ENCODE measurements at places on chromosomes 6 and 20.

DNA sequence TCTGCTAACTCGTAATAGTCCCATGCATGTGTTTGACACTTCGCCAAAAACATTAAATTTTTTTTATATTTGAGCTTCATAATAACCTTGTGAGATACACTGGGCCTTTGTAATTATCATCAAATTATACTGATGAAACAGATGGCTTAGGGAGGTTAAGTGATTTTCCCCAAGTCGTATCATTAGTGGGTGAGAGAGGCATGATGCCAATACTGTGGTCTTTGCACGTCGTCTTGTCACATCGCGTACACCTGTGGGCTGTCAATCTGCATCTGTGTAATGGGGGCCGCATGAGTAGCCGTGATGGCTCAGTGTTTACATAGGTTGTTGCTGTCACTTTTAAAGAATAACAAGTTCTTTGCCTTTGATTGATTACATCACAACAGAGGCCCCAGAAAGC is 1.7 kb downstream of the PRL start:
- no peak for DNase-seq

DNA sequence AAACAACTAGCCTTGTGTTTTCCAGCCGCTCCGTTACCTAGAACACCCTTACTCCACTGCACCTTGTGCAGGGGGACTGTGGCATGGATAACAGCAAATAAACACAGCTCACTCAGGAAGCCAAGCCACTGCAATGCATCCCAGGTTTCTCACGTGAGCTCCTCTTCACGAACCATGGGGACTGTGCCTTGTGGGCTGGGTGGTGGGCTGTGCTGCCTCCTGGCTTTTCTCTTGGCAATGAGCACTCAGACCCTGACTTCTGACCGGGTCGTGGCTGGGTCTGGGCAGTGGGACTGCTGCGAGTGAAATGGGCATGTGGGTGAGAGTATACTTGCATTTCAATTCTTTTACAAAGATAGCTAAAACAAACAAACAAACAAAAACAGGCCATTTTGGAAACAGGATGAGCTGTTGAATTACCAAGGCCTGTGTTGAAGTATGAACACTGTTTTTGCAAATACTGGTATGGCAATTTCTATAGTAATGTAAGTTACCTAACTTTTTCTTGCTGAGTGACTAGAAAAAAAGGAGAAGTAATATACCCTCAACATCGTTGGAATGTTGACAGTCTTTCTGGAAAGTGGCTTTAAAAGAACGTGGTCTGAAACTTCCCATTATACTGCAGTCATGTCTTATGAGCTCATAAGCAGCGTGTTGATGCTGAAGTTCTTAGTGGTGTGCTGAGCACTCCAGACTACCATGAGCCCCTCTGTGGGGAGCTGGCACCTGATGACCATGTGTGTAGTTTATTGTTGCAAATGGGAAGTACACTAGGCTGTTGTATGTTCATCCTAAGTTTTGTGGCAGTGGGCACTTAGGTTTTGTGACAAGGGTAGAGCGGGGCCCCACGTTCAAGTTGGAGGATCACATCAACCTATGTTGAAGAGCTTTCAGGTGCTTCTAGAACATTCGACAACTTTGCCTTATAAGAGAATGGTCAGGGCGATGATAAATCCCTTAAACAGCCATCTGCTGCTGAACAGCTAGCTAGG is 120.4 kb downstream of the ARMC2 start:
- no peak for DNase-seq

DNA sequence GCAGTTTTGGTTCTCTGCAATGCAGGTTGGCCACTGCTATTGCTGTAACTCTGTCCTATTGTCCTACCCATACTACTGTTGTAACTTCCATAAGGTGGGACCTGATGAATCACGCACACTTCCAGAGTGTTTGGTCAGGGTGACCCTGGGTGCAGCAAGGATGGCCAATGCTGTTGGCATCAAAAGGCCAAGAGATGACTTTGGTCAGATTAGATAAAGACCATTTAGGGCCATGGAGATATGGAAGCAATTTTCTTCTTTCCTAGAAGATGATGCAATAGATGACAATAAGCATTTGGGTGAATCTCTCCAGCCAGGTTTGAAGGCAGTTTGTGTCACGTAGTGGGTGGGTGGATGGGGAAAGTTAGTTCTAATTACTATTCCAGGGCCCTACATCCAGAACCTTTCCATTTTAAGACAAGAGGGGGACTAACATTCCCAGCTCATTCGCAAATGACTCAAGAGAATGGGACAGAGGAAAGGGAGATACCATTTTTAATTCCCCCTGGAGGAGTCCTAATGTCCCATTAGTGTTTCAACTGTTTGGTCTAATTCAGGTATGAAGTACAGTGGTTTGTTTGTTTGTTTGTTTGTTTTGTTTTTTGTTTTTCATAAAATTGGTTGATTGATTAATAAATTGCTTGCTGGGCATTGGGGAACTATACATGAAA is 35.6 kb downstream of the KLHL31 start:
- no peak for DNase-seq

GRCh38 chr6:33192671-33193602 is 670 bp upstream of the COL11A2 start:
- no peak for DNase-seq

DNA sequence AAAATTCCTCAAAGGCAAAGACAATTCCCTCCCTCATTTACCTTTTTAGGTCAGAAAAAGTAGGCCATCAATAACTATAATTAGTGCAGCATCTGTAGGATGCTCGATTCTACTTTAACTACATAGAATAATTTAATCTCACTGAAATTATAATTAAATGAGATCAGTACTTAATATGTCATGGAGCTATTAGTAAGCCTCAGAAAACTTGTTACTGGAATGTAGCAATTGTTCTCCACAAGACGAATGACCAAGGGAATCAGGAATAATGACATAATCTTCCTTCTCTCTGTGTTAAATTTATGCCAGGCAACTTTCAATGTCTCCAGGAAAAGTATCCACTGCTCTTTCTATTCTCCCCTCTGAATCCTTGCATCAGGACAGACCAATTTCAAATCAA is 34.1 kb downstream of the SESN1 start:
- no peak for DNase-seq

DNA sequence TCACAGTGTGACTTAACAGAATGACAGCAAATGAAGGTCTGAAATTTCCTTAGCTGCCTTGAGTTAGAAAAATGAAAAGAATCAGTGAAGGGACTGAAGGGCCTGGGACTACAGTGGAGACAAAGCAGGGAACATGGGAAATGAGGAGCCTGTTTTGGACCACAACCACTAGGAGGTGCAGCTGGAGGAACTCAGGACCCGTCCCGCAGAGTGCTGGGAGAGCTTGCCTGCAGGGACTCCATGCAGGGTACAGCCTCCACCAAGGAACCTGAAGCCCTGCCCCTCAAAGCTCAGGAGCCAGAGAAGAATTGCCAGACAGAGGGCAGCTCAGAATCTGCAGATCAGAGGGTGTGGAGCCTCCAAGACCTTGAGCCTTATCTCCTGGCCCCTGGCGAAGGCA is 50.7 kb downstream of the LRFN2 start:
- DNase-seq = no peak

DNA sequence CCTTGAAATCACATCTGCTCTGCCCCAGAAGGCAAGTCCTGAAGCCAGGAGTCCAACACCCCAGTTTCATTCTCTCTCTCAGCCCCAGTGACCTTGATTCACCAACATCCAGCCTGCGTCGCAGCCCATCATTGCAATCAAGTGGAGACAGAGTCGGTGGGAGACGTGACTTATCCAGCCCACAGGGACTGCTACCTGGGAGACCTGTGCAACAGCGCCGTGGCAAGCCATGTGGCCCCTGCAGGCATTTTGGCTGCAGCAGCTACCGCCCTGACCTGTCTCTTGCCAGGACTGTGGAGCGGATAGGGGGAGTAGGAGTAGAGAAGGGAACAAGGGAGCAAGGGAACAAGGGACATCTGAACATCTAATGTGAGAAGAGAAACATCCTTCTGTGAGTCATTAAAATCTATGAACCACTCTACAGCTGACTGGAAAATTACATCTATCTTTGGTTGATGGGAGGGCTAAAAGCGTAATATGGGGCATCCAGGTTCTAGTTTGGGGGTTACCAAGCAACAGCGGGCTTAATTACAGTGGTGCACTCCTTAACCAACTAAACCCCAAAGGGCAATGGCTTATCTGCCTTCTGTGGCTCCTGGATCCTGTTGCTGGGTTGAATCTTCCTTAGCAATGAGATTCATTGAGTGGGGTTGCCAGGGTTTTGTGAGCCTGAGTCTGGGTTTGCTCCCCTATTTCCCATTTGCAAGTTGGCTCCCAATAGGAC is 2.5 kb downstream of the LY6G6D start:
- no peak for DNase-seq

GRCh38 chr20:61263084-61263695 is 11.1 kb downstream of the CDH4 start:
- DNase-seq = no peak

GRCh38 chr6:19322691-19323485 is 514.3 kb upstream of the ID4 start:
- no peak for DNase-seq

- no peak for DNase-seq
These were observed 175.2 kb downstream of the CDKAL1 start for GRCh38 chr6:20709451-20709850.

DNA sequence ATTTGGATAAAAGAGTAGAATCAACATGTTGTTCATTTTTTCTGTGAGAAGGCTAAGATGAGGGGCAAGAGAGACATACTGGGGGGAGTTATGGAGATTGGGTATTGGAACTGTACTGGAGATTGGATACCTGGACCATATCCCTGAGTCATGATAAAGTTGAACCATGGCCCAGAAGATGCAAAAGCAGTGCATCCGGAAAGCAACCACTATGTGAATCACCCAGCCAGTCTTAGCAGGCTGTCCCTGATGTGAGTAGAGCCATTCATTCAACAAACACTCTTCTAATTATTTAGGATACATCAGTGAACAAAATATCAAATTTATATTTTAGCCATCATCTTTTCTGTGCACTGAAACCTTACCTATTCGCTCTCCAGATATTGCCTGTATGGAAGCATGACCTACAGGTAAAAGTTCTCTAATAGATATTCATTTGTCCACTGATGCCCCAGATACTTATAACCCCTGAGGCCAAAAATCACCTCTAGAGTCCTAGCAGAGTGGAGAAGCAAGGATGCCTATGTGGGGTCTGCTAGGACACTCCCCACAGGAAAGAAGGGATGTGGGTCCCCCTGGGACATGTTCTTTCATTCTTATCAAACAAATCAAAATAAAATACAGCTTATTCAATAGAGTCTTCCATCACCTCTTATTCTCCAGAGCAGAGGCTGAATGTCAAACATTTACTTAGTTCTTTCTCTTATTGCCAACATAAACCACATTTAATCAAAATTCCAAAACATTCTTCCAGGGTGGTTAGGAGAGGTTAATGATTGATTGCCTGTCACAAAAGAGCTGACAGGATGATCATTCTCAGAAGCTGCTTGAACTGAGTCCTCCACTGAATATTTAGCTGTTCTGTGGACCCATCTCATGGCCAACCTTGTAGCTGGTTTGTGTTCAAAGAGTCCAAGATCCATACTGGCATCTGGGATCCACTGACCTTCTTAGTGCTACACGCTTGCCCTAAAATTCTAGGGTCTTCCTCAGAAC is 37.0 kb upstream of the PKHD1 start:
- DNase-seq = no peak

- no peak for DNase-seq
These were observed 13.4 kb upstream of the CPNE5 start for GRCh38 chr6:36852481-36853147.

DNA sequence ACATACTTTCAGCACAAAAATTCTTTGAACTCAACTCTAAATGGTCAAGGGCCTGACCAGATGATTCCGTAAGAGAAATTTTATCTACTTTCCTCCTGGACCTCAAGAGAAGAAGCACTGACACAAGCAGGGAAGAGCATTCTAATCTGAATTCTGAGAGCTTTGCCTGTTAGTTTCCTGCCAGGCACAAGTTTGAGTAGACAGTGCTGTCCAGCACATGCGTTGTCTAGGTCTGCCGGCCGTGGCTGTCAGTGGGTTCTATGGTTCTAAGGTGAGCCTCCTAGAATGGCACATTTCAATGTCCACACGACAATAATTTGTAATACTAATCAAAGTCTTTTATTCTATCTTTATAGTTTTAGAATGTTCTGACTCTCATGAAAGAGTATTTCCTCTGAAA is 91.9 kb downstream of the RFPL4B start:
- DNase-seq = no peak

- no peak for DNase-seq
These were observed 36.3 kb upstream of the SPDEF start for GRCh38 chr6:34592208-34592952.

- DNase-seq = no peak
These were observed 15.2 kb upstream of the SIRT5 start for GRCh38 chr6:13559251-13559650.

DNA sequence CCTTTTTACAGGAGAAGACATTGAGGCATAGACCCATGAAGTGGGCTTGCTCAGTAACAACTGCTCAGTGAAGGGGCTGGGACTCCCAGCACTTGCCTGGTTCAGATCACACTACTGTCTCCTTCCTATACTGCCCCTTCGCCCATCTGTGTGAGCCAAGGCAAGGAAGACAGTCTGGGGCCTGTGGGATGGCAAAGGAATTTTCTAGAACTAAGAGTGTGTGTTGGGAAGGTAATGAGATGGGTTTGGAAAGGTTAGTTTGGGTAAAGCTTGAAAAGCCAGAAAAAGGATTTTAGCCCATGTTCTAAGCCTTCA is 213.3 kb upstream of the AGPAT4 start:
- DNase-seq = no peak

- DNase-seq = no peak
These were observed 64.5 kb upstream of the STX16 start for GRCh38 chr20:58586565-58587093.

DNA sequence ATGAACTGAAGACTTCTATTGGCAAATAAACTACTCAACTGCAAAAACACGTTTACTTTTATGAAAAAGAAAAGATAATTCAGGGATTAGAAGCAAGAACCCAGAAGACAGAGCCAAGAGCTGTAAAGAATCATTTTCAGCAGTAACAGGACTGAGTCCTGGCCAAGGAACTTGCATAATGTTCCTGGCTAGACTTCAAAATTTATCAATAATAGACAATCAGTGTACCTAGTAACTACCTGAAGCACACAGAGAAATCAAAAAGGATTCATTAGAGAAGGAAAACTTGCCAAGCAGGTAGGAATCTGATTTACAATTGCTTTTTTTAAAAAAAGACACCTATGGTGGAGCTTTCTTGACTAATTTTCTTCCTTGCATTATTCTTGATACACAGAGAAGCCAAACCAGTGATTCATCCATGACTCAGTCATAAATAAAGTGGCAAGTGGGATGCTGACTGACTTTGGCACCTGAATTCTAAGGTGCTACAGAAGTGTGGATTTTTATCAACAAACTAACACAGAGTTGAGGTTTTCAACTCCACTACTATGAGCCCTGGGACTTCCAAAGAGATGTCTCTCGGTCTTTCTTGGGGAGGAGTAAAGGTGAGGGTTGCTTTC is 281.3 kb downstream of the BMP7 start:
- DNase-seq = no peak
